ENCODE measurements at places on chromosomes 2 and 18. TPM values are rescaled to one million over a fixed set of nuclear protein-coding genes. Genes with fewer than 3 reads are reported as not detected.
A peak's percentile ranks its signal among the peaks of the same experiment; 100 is the strongest.

DNA sequence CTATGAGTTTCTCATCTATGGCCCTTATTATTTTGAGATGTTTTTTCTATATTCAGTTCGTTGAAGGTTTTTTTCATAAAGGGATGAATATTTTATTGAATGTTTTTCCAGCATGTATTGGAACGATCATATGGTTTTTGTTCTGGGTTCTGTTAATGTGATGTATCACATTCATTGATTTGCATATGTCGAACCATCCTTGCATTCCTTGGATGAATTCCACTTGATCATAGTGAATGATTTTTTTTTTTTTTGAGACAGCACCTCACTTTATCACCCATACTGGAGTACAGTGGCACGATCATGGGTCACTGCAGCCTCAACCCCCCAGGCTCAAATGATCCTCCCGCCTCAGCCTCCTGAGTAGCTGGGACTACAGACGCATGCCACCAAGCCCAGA is 5.5 kb upstream of the NEMP2 start:
- no peak for DNase-seq

TEKT4 gene
- total RNA-seq: not detected

DNA sequence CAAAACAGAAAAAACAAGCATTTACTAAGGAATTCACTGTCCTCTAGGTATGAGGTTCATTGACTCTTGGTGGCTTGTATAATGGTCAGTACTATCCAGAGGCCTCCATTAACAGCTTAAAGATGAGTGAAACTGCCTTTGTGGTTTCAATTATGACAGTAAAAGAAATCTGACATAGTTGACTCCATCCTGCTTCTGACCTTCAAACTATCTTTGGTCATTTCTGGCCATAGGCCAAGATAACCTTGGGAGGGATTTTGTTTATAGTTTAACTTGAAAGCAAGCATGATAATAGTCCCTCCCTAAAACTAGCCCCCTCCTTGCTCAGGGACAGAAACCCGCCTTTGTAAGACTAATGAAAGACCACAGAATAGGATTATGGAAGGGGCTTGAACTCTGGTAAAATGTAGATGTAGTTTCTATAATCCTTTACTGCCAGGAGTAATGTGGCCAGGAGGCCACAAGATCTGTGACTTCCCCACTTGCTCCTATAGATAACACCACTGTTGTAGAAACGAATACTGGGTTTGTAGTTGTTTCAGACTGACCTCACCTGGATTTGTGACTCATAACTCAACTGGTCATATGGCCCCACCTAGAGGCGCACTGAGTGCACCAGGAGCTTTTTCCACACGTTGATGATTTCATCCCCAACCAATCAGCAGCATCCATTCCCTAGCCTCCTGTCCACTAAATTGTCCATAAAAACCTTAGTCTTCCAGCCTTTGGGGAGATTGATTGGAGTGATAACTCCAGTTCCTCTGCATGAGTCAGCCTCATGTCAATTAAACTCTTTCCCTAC is 8.6 kb upstream of the PLEKHM3 start:
- DNase-seq: peak; percentile 20

DNA sequence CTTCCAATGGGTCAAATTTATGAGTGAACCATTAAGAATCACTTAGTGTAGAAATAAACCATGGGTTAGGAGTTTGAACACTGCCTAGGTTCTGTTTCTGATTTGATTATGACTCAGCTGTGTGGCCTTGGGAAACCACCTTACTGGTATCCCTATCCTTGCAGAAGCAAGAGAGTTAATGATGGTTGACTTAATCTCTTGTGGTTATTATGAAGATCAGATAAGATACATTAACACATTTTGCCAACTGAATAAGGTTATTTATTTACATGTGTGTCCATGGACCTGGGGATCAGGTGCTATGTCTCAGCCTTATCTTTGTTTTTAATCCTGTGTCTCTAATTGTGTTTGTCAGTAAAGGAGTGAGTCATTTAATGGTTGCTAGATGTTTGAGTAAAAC is 5.4 kb upstream of the KCNJ13 start:
- no peak for DNase-seq

DNA sequence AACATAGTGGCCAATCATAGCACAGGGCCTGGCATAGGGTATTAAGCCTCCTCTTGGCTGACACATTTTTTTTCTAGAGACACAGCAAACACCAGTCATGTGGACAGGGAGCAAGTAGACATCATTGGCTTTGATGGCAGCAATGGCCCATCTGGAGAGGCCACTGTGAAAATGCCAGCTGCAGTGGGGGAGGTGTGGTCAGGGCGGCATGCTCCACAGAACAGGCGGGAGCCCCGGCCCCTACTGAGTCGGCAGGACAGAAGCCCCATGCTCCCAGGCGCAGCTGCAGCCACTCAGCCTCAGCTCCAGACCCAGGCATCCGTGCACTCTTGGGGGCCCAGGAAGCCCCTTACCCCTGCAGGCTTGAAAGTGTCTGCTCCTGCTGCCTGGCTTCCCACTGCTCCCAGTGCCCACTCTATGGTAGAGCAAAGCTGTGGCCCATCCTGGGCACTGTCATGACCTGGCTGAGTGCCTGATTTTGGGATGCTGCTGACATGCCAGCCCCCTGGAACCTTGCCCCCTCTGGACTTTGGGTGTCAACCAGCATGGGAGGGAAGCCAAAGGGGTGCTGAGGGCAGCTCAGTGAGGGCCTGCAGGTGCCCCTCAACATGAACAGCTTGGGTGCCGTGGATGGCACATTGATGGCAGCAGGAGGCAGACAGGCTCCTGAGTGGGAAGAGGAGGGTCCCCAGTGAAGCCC is 23.3 kb upstream of the UBE2F start:
- DNase-seq: no peak

GRCh38 chr2:29164091-29164846 is 49.1 kb downstream of the CLIP4 start:
- DNase-seq: no peak

DNA sequence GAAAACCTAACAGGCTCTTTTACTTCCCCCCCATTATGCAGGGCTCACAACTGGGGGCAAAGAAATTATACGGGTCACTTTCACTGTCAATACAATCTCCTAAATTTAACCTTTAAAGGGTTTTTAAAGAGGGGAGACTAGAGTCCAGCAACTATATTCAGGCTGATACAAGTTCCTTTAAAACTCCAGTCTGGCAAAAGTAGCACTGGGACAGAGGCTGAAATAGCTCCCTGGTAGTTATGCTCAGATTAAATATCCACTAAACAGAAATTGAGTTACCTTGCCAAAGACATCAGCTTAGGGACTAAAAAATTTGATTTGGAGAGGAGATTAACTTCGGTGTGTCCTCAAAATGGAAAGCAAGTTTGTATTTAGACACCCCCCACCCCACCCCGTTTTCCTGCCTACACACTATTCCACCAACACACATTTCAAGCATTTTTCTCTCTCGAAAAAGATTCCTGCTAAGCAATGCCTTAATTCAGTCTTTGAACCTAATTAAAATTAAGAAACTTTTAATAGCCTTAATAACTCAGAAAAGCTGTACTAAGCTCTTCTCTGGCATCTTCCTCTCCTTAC is 127.2 kb downstream of the OSBPL1A start:
- DNase-seq: no peak

GRCh38 chr2:26579025-26579722 is 62.0 kb downstream of the CIB4 start:
- no peak for DNase-seq

DNA sequence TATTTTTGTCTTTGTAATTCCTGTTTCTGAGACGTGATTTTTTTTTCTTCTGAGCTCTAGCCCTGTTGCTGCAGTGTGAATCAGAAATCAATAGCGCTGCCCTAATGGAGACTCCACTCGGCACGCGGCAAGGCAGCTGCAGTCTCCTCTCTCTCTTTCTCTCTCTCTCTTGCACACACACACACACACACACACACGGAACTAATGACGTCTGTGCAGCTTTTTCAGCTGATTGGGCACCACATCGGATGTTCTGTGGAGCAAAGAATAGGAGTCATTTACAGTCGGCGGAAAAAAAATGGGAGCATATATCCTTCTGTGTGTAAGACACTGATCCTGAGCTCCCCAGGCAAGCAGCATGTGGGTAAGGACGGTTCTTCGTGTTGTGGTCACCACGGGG is 2.0 kb upstream of the MYT1L start:
- DNase-seq: no peak

DPP10 gene
- 0.16 TPM for total RNA-seq

AQP12A gene
- total RNA-seq: not detected

GRCh38 chr2:147483911-147484310 is 360.9 kb upstream of the ACVR2A start:
- no peak for DNase-seq

GALNT3 gene
- 0.08 TPM for total RNA-seq

DNA sequence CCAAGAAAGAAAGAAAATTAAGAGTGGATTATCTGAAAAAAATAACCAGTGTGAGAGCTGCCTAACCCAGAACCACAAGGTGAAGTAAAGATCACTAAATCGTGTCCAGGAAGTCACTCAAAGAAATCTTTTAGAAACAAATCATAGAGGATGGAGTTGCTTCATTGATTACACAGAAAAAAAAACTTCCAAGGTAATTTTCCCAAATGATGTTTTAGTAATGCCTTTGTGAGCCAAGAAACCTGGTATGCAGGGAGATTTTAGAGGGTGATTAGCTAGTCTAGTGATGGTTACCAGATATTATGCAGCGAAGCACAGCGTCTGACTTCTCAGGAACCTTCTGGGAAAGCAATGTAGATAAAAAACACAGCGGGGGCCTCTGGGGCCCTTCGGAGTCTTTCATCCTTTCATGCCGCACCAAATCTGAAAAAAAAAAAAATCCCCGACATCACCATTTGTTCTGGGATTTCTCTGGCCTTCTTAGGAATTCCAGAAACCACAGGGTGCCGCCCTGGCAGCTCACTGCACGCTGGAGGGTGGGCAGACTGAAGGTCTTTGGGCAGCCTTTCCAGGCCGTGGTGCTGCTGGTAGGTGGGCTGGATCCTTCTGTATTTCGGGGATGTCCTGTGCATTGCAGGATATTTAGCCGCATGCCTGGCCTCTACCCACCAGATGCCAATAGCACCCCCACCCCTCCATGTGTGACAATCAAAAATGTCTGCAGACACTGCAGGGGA is 17.3 kb downstream of the ALPK2 start:
- DNase-seq: no peak

All from left ventricle myocardium inferior (tissue), 1 donor.